ENCODE measurements at places on chromosomes 1 and 21.
A peak's percentile ranks its signal among the peaks of the same experiment; 100 is the strongest.

DNA sequence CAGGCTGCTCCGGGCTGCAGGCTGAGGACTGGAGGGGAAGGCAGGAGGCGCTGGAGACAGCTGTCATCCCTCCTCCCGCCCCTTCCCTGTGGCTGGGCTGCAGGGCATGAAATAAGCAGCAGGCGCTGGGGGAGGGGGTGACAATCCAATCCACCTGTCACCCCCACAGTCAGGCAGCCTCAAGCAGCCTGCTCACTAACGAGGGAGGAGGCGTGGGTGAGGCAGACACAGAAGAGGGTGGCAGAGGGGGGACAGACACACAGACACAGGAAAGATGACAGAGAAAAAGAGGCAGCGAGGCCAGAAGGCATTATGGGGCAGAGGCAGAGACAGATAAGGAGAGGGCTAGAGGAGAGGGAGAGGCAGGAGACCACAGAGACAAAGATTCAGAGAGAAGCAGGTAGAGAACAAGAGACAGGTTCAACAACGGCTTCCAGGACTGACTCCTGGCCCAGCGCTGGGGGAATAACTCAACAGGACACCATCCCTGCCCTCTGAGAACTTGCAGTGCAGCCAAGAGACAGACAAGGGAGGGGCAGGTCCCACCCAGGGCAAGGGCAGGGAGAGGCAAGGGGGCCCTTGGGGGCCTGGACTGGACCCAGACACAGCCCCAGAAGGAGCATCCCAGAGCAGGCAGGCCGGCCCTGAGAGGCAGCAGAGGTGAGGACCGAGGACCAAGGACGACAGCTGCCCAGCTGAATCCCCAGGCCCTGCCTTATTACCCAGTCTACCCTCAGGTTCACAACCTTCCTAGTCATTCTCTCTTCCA lies 11.2 kb downstream of the MEF2D start:
- peak overlapping the region; percentile 75 for H3K4me3 ChIP-seq
- DNase-seq, result no peak
- peaks cover 19% of the 10 kb centered on the region for H3K36me3 ChIP-seq

DNA sequence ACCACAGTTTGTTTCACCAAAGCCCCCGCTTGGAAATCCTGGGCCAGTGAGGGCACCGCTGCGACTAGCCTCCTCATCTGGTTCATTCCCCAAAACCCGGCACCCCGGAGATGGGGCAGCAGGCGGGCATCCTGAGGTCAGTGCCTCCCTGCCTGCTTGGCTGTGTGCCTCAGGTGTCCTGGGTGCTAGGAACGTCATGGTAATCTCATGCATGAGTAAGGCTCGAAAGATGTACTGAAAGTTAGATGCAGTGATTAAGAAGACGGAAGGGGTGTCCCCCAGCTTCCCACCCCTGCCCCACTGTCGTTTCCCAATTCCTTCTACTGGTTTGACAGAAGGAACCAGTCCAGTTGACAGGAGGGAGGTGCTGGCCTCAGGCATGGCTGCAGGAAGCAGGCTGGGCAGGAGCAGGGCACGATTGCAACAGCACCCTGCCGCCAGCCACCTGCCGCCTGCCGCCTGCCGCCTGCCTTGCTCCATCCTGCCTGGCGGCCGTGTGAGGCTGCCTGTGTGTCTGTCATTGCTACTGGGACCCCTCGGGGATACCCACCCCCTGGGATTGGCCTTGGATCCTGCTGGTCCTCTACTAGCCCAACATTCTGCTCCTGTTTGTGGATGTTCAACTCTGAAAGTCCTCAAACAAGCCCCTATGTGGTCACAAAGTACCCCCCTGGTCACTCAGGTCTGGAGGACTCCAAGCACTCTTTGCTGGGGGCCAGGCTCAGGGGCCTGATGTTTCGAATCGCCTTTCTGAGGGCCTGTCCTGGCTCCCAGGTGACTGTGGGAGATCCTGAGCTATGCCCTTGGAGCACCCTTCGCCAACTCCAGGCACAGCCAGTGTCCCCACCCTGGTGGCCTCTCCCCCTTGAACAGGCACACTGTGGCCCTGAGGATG lies 73.0 kb upstream of the IFFO2 start:
- H3K36me3 ChIP-seq, result no peaks in the 10 kb centered on the region
- no peak for DNase-seq
- no peak overlapping the region for H3K4me3 ChIP-seq
- H3K27ac ChIP-seq, result no peak overlapping the region
- H3K27me3 ChIP-seq, result peaks cover 2% of the 10 kb centered on the region
- peaks cover 14% of the 10 kb centered on the region for H3K4me1 ChIP-seq

DNA sequence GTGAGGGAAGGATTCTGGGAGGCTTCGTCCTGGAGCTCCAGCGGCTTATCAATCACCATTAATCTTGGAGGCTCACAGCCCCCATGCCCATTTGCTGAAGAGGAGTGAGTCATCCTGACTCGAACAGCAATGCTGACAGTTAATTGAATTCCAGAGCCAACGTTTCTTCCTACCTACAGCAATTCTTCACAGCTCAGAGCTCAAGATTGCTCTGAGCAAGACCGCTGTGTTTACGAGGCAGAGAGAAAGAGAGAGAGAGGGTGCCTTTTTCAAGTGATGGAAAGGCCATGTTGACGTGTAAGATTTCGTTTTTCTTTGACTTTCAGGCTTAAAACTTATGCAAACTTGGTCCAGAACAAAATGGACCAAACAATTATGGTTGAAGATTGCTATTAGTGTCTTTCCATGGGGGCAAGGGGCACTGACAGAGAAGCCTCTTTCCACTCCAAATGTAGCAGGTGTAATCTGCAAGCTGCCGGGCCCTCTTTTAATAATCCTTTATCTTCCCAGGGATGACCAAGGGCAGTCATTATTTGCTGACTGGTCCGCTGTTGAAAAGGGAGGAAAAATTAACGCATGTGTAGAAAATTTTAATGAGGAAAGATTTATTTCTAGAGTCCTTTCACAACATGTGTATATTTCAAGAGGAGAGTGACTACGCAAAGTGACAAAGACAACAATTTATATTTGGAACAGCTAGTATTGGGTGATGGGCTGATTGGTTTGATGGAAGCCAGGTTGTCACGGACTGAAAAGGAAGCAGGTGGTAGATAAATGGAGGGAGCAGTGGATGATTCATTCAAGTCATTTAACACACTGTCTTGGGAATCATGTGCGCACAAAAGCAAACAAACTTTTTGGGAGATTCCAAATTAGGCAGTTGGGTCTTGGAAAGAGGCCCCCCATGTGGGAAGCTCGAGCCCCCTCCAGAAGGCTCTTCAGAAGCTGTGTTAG lies 136.1 kb upstream of the IRF2BP2 start:
- H3K4me1 ChIP-seq, result peaks cover 33% of the 10 kb centered on the region
- H3K27me3 ChIP-seq, result no peaks in the 10 kb centered on the region
- peak overlapping the region; percentile 41 for H3K4me3 ChIP-seq

GRCh38 chr1:239718997-239719628 lies 332.7 kb downstream of the CHRM3 start:
- no peak overlapping the region for H3K27ac ChIP-seq
- H3K27me3 ChIP-seq, result no peaks in the 10 kb centered on the region
- no peaks in the 10 kb centered on the region for H3K36me3 ChIP-seq
- H3K4me1 ChIP-seq, result 0 out of 2 replicates have a peak, but pooled peaks cover 7% of the 10 kb centered on the region
- H3K4me3 ChIP-seq, result no peak overlapping the region

DNA sequence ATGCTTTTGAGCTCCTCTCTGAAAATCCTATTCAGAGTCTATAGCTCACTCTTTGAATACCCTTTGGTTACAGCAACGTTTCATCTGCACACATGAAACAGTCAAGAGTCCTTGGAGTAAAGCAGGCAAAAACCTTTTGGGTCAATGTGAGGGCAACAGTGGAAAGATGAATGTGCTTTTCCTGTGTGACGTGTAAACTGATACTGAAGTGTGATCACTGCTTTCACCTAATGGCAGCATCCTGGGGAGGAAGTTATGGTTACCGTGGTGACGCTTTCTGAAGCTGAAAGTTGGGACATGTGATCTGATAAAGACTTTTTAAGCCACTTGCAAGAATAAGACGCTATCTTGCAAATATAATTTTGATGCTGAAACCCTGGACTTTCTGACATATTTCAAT lies 160.0 kb downstream of the SEC16B start:
- no peaks in the 10 kb centered on the region for H3K4me1 ChIP-seq
- no peak overlapping the region for H3K27ac ChIP-seq
- no peak for DNase-seq
- H3K36me3 ChIP-seq, result no peaks in the 10 kb centered on the region

DNA sequence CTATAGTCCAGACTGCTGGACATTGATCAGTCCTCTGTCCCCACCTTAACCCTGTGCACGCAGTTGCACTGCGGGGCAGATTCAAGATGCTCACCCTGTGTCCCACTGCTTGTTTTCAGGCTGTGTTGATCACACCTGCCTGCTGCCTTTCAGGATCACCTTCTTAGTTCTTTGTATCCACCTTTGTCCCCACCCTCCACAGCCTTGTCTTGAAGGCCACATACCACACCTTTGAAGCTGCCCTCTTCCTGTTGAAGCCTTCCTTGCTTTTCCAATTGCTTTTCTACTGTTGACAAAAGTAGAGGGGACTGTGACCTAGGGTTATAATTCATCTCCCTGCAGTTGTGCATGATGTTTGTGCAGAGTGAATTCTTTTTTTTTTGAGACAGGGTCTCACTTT lies 32.7 kb downstream of the UCK2 start:
- no peaks in the 10 kb centered on the region for H3K27me3 ChIP-seq
- DNase-seq, result no peak
- peak overlapping the region; percentile 34 for H3K27ac ChIP-seq
- H3K4me1 ChIP-seq, result peaks cover 72% of the 10 kb centered on the region
- H3K4me3 ChIP-seq, result no peak overlapping the region

- H3K4me1 ChIP-seq, result peaks cover 55% of the 10 kb centered on the region
- no peaks in the 10 kb centered on the region for H3K36me3 ChIP-seq
- H3K27ac ChIP-seq, result peak overlapping the region; percentile 97
- peak overlapping the region; percentile 78 for H3K4me3 ChIP-seq
- peaks cover 2% of the 10 kb centered on the region for H3K27me3 ChIP-seq
- peak; percentile 95 for DNase-seq
These were observed 939 bp upstream of the MFAP2 start for GRCh38 chr1:16981269-16981849.

- H3K4me1 ChIP-seq, result peaks cover 33% of the 10 kb centered on the region
- H3K36me3 ChIP-seq, result no peaks in the 10 kb centered on the region
- H3K4me3 ChIP-seq, result peak overlapping the region; percentile 48
These were observed 41.3 kb downstream of the TTC13 start for GRCh38 chr1:230937371-230937770.

- DNase-seq, result peak; percentile 68
- H3K4me3 ChIP-seq, result peak overlapping the region; percentile 81
- H3K27ac ChIP-seq, result peak overlapping the region; percentile 86
- H3K36me3 ChIP-seq, result no peaks in the 10 kb centered on the region
- H3K27me3 ChIP-seq, result peaks cover 5% of the 10 kb centered on the region
- peaks cover 59% of the 10 kb centered on the region for H3K4me1 ChIP-seq
These were observed 2.1 kb downstream of the ADAMTS4 start for GRCh38 chr1:161196521-161197451.

GRCh38 chr1:239954836-239955235 lies 136.8 kb upstream of the FMN2 start:
- DNase-seq, result no peak
- no peaks in the 10 kb centered on the region for H3K36me3 ChIP-seq
- peaks cover 11% of the 10 kb centered on the region for H3K4me1 ChIP-seq
- no peak overlapping the region for H3K4me3 ChIP-seq

DNA sequence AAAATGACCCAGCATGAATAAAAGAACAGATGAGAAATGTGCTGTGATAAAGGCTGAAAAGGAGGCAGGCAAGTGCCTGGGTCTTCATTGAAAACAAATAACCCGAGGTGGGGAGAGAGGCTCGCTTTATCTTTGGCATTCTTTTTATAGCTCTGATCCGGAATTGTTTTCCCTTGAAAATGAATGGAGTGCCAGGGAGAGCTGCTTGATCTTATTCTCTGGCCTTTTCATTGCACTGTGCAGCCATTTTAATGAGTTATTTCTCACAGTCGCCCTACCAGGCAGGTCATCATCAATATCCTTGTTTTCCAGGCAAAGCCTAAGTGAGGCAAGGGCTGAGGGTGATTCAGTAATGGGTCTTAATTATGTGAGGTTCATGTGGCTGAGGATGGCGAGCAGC lies 39.8 kb upstream of the HLX start:
- no peak overlapping the region for H3K4me3 ChIP-seq
- DNase-seq, result no peak
- no peaks in the 10 kb centered on the region for H3K36me3 ChIP-seq
- H3K27me3 ChIP-seq, result peaks cover 10% of the 10 kb centered on the region
- H3K4me1 ChIP-seq, result peaks cover 21% of the 10 kb centered on the region
- H3K27ac ChIP-seq, result no peak overlapping the region

DNA sequence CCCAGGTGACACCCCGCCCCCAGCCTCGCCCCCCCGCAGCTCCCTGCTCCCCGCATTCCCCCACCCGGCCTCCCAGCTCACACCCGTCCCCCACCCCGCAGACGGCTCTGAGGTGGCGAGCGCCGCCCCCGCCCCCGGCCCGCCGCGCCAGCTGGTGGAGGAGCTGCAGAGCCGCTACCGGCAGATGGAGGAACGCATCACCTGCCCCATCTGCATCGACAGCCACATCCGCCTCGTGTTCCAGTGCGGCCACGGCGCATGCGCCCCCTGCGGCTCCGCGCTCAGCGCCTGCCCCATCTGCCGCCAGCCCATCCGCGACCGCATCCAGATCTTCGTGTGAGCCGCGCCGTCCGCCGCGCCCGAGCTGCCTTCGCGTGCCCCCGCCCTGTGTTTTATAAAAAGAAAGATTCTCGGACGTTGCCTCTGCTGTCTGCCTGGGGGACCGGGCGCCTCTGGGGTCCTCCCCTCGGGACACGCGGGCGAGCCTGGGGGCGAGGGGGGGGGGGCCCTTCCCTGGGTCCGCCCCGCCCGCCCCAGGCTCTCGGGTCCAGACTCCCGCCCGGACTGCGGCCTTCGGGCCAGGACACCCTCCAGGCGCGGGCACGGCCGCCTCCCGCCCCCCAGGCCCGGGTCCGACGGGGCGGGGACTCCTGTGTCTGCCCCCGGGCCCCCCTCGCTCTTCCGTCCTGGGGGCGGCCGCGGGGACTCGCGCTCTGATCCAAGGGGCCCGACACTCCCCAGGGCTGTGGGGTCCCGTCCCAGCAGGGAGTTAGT lies 1.6 kb upstream of the MMP23B start:
- peaks cover 1% of the 10 kb centered on the region for H3K27me3 ChIP-seq
- H3K36me3 ChIP-seq, result no peaks in the 10 kb centered on the region
- no peak overlapping the region for H3K4me3 ChIP-seq
- H3K27ac ChIP-seq, result no peak overlapping the region
- no peak for DNase-seq

- no peaks in the 10 kb centered on the region for H3K36me3 ChIP-seq
- H3K27me3 ChIP-seq, result peaks cover 53% of the 10 kb centered on the region
- H3K4me3 ChIP-seq, result peak overlapping the region; percentile 89
- peak overlapping the region; percentile 92 for H3K27ac ChIP-seq
- H3K4me1 ChIP-seq, result peaks cover 38% of the 10 kb centered on the region
These were observed 569 bp downstream of the ATF3 start for GRCh38 chr1:212608959-212609700.
